ENCODE measurements at places on chromosomes 11 and 22.

- DNase-seq: no peak
These were observed 5.4 kb upstream of the APOL2 start for GRCh38 chr22:36244522-36245391.

DNA sequence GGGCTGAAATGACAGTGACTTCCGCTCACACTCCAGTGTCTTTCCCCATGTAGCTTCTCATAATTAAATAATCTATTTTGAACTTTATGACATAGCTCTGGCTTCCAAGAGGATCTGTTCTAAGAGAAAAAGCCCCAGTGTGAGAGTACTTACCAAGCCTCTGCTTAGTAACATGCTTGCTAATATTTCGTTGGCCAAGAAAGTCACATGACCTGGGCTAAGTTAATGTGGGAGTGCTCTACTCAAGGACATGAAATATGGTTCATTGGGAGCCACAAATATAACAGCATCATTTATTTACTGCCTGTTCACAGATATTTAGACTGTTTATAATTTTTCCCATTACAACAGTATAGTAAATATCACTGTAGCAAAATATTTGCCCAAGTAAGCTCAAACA is 42.5 kb downstream of the CCDC73 start:
- DNase-seq: no peak

- DNase-seq: no peak
These were observed 2.8 kb upstream of the JHY start for GRCh38 chr11:122879785-122880184.

DNA sequence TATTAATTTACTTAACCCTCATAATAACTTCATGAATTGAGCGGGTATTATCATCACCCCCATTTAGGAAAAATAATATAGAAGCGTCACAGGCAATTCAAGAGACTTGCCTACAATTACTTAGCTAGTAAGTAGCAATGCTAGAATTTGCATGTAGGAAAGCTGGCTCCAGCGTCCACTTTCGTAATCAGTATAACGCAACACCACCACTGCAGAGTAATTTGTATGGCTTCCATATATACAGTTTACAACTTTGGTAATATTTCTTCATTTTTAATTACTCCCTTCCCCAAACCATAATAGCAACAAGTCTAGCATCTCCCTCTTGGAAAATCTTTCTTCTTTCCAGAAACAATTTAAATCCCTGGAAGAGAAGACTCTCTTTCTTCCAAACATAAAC is 89.9 kb upstream of the OR5AK2 start:
- no peak for DNase-seq

Measured in central memory CD4-positive, alpha-beta T cell (primary cell).